KBM-7 (cell line): ENCODE measurements at places on chromosomes 1 and 21.

DNA sequence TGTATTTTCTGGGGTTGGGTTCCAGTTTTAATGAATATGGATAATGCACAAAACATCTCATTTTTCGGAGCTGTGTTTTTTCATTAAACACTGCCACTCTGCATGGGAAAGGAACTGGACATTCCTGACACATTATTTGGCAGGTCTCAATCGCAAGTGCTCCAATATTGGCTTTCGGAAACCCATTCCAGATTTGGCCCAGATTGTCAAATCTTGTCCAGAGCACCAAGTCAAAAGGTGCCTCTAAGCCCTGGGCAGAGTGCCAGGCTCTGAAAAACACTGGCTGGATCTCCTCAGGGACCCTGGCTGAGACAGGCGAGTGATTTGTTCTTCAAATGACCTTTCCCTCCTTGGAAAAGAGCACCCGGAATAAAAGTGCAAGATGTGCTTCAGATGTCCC lies 68.4 kb upstream of the MRPS6 start:
- DNase-seq, result no peak

GRCh38 chr1:78839704-78840277 lies 166.7 kb downstream of the ADGRL4 start:
- peak; percentile 62 for DNase-seq

DNA sequence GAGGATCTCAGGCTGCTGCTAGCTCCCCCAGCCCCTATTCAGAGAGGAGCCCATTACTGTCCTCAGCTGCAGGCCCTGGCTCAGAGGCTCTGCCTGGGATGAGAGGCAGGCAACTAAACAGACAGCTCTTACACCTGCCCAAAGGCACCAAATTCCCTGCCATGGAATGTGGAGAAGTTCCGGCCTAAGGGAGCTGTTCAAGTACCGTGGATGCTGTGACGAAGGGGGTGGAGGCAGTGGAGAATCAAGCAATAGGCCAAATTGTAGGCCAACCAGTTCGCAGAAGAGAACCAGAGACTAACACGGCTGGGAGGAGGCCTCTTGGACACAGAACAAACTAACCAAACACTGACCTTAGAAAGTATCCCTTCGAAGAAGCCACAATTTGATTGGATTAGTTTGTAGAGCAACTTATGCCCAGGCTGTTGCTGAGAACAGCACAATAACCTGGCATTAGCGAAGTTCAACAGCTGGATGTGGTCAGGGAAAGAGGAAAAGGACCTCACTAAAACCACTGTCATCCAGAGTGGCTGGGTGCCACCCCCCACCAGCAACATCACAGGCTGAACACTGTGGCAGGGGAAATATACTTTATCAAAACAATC lies 3.6 kb downstream of the C1orf174 start:
- DNase-seq, result no peak

DNA sequence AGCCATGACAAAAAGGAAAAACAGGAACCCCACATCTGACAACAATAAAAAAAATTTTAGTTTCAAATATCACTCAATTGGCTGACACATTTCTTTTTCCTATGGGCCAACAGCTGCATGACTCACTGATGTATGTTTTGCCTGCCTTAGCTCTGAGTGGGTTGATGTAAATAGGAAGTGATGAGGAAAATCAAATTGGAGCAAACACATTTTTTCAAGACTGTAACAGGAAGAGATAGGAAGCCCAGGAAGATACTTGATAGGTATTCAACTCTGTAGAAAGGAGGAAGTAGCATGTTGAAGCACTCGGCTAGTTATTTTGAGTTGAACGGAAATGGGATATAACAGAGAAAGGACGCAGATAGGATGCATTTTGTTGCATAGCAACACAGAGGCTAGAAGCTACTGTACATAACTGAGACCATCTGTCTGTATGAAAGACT lies 168.0 kb upstream of the NR5A2 start:
- peak; percentile 95 for DNase-seq

DNA sequence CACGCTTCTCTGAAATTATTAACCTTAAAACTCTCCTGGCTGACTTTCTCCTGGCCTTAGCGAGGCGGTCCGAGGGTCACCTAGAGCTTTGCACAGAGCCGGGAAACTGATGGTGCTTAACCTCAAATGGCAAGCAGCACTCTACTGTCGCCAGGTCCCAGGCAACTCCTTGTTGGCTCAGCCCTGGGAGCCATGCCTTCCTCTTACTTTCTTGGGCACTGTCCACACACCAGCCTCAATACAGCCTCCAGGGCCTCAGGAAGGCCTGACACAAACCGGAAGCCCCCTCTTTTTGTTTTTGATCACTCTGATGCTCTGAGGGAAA lies 3.8 kb downstream of the TRABD2B start:
- DNase-seq, result no peak

GRCh38 chr21:41715649-41716281 lies 51.1 kb downstream of the RIPK4 start:
- no peak for DNase-seq

DNA sequence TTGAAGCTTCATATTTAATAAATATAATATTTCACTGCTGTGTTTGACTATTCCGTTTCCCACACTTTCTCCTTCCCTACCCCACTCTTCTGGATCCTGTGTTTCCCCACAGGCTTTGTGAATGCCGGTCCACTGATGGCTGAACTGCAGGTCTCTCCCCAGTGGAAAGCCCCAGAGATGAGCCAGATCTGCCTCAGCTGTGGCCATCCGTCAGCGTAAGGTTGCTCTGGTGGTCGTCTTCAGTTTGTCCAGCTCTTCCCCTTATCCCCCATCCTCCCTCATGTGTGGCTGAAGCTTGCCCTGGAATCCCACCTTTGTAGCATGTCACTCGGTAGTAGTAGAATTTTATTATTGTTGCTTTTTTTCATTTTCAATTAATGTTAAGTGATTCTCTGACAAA lies 11.4 kb downstream of the SMAP2 start:
- no peak for DNase-seq

- no peak for DNase-seq
Observed at GRCh38 chr1:109887884-109888283, 22.8 kb upstream of the CSF1 start.

- DNase-seq, result no peak
Observed at GRCh38 chr21:44035244-44035643, 23.1 kb downstream of the TRAPPC10 start.

- DNase-seq, result no peak
Observed at GRCh38 chr1:113763661-113764060, 4.4 kb upstream of the PHTF1 start.

- no peak for DNase-seq
Observed at GRCh38 chr1:244953901-244954300, 89.6 kb upstream of the HNRNPU start.

DNA sequence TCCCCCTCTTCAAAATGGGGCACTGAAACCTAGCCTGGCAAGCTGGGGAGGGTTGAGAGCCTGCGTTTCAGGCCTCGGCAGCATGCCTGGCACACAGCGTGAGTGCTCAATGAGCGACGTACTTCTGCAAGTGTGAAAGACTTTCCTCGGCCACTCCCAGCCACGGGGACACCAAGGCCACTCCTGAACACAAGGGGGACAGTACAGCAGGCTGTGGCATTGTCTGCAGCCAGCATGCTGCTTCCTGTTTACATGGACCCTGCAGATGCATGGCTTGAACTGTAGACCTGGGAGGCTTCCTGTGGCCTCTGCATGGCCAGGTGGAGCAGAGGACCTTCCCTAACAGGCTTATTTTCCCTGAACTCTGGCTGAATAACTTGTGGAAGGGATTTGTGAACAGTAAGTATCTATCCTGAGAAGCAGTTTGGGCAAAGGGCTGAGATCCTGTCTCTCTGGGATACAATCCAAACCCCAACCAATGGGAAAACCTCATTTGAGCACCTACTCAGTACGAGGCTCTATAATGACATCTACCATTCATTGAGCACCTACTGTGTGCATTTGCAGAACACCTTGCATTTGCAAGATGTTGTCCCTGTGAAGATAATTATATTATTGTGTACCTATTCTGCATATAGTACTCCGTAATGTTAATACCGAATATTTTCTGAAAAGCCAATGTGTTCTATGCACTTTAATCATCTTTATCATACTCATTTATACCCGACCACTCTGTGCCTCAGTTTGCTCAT lies 9.9 kb upstream of the HSPG2 start:
- DNase-seq, result peak; percentile 36

DNA sequence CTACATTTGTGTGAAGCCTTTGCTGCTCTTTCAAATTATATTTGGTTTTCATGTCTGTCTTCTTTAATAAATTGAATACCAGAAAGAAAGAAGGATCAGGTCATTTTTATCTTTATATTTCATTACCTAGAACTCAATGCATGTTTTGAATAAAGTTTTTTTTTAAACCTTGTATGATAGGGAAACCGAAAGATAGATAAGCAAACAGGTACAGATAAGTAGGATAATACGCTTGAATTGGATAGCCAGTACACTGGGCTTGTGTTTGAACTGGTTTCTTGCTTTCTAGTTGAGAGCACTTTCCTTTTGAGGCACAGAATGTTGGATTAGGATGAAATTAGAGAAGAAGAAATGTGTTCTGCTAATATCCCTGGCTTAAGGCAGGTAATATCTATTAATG lies 46.9 kb downstream of the PKN2 start:
- DNase-seq, result no peak

- no peak for DNase-seq
Observed at GRCh38 chr21:38227401-38227800, 29.4 kb upstream of the KCNJ15 start.

DNA sequence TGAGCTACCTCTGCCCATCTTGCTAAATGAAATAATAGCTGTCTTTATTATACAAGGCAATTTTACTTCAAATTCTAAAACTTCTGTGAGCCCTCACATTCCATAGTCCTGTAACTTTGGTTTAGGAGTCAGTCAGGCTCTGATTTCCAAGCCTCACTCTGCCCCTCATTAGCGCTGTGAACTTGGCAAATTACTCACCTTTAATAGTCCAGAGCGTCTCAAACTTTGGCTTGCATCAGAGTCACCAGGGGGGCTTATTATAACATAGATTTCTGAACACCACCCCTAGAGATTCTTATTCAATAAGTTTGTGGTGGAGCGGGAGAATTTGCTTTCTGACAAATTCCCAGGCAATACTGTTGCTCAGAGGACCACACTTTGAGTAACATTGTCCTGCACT lies 126.2 kb upstream of the FGGY start:
- DNase-seq, result no peak

GRCh38 chr1:152886085-152886484 lies 8.0 kb downstream of the SMCP start:
- DNase-seq, result no peak

GRCh38 chr1:25137106-25137505 lies 95.2 kb downstream of the SYF2 start:
- DNase-seq, result no peak

DNA sequence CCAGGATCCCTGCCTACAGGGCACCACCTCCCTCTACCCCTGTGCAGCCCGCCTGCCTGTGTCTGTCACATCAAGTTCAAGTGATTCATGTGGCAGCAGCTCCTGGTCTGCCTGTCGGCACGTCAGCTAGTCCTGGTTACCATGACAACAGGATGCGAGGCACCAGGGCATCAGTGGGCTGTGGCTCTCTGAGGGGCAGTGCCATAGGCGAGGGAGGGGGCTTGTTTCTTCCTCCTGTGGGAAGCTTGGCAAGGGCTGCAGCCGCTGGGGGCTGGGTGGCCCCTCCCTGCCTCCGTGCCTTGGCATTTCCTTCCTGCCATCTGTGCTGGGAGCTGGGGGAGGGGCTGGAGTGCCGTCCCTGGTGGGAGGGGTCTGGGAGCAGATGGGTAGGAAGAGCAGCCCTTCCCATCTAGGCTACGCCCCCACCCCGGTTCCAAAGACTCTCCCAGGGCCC lies 43.1 kb downstream of the FOXO6 start:
- DNase-seq, result peak; percentile 43

DNA sequence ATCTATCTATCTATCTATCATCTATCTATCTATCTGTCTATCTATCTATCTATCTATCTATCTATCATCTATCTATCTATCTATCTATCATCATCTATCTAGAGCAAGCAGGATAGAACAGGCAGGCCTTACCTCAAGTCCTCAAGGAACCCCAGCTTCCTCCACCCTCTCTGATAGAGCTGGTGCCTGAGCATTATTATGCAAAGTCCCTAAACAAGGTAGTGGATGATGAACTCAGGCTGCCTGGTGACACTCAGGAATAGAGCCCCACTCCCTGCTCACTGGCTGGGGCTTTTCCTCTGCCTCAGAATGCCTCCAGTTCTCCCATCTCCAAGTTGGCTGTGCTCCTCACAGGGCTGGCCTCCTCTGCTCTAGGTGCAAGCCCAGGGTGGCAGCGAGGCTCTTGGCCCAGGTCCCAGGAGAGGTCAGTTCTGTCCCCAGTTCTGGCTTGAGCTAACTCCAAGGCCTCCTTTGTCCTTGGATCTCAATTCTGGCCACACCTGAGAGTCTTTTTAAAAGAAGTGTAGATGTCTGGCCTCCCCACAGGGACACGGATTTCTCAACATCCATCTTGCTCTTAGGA lies 60.2 kb downstream of the PCP4 start:
- no peak for DNase-seq

GRCh38 chr1:186819126-186819525 lies 9.6 kb upstream of the PLA2G4A start:
- DNase-seq, result no peak

GRCh38 chr1:110056776-110057175 lies 13.7 kb downstream of the ALX3 start:
- DNase-seq, result no peak

- no peak for DNase-seq
Observed at GRCh38 chr1:181807251-181807650, 254.3 kb downstream of the ZNF648 start.

GRCh38 chr1:232629250-232630046 lies 485 bp downstream of the SIPA1L2 start:
- peak; percentile 27 for DNase-seq

DNA sequence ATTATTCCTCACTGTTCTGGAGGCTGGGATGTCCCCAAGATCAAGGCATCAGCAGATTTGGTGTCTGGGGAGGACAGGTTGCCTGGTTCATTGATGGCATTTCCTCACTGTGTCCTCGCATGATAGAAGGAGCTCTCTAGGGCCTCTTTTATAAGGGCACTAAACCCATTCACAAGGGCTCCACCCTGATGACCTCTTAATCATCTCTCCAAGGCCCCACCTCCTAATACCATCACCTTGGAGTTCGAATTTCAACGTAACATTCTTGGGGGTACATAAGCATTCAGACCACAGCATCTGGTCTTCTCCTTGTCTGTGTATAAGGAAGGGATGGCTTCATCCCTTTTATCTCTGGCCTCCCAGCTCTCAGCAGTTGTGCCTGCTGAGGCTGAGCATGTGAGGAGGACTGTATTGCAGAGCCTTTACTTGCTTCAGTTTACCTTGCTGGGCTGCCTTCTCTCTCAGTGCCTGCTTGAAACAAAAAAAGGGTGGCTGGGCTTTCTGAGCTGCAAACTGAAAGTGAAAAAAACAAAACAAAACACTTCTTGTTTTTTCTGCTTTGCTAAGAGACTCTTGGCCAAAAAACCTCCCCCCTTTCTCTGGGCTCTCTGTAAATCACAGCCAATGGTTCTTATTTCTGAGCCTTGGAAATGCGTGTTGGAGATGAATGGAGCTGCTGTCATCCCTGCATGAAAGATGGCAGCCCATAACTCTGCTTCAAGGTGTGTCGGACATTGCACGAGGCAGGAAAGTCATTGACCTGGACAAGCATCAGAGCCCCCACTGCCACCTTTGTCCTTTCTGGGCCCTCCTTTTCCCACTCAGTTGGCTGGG lies 75.8 kb downstream of the RHOU start:
- DNase-seq, result no peak
